A673 (cell line): ENCODE measurements at places on chromosomes 12 and 14.

- DNase-seq, result no peak
Observed at GRCh38 chr12:40735551-40736230, 43.5 kb downstream of the CNTN1 start.

DNA sequence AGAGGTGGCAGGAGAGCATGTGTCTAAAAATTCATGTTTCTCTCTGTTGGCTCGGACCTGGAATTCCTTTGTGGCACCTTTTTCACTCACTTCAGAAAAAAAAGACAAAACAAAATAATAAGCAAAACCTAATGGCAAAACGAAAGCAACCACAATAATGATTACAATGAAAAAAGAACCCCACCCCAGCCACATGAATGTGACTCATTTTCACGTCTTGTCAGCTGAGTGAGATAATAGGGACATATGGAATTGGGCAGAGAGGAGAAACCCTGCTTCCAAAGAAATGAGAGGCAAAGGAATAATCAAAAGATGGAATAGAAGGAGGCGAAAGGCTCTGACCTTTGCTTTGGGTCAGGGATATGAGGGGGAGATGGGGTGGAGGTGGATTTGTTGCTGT lies 143.4 kb downstream of the SLC8A3 start:
- DNase-seq, result no peak

DNA sequence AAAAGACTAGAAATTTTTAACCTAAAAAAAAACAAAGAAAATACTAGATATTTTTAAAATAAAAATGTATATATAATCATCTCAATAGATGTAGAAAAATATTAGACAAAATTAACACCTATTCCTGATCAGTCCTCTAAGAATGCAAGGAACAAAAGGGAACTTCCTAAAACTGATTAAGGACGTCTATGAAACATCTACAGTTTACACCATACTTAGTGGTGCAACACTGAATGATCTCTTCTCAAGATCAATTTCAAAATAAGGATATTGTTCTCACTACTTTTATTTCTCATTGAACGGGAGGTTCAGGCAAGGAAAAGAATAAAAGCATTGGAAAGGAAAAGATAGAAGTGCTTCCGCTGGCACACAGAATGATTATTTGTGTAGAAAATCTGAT lies 16.0 kb downstream of the OLR1 start:
- DNase-seq, result no peak

GRCh38 chr14:103121121-103121845 lies 2.0 kb upstream of the TNFAIP2 start:
- no peak for DNase-seq

- no peak for DNase-seq
Observed at GRCh38 chr14:68268197-68268596, 448.6 kb downstream of the RAD51B start.

GRCh38 chr12:132282950-132283771 lies 46.2 kb downstream of the GALNT9 start:
- no peak for DNase-seq

DNA sequence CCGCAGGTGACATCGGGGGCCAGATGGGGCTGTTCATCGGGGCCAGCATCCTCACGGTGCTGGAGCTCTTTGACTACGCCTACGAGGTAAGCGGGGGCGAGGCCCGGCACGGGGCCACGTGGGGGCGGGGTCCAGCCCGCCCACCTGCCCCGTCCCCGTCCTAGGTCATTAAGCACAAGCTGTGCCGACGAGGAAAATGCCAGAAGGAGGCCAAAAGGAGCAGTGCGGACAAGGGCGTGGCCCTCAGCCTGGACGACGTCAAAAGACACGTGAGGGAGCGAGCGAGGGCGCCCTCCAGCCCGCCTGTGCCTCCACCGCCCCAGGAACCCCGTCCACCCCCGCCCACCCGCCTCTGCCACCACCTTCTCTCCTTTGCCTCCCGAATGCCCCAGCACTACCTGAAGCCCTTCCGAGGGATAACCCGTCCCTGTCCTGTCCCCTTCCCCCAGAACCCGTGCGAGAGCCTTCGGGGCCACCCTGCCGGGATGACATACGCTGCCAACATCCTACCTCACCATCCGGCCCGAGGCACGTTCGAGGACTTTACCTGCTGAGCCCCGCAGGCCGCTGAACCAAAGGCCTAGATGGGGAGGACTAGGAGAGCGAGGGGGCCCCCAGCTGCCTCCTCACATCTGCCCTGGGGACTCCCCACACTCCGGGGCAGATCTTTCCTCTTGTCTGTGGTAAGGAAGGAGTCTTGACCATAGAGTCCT lies 3.9 kb upstream of the SMARCD1 start:
- DNase-seq, result no peak

GRCh38 chr12:57612711-57613426 lies 1.6 kb downstream of the ARHGEF25 start:
- DNase-seq, result no peak
